Fibroblast of the conjunctiva (primary cell): ENCODE measurements at places on chromosomes 6 and 20.
A peak's percentile ranks its signal among the peaks of the same experiment; 100 is the strongest.

GRCh38 chr6:100962466-100962865 is 81.3 kb upstream of the ASCC3 start:
- DNase-seq: no peak

DNA sequence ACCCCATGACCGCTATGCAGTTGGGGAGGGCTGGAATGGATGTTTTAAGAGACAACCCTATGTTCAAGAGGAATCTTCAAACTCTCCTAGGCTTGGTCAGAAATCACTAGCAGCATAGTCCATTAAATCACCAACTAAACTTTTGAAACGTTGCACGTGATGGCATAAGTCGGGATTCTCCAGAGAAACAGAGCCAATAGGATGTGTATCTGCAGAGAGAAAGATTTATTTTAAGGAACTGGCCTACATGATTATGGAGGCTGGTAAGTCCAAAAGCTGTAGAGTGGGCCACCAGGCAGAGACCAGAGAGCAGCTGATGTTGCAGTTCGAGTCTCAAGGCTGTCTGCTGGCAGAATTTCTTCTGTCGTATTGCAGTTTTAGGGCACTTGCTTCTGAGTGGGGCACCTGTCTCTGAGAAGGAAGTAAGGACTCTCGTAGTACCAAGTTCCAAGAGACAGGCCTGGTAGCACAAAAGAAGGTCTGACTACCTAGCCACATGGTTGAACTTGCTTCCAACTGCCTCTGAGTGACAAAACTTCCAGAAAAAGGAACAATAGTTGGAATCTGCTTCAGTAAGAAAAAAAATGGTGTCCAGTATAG is 11.9 kb upstream of the IFNGR1 start:
- no peak for DNase-seq

GRCh38 chr6:142803032-142803431 is 141.9 kb downstream of the HIVEP2 start:
- no peak for DNase-seq

GRCh38 chr6:139758209-139758611 is 383.8 kb upstream of the CITED2 start:
- DNase-seq: peak; percentile 87

GRCh38 chr6:48754641-48755040 is 643.6 kb upstream of the PTCHD4 start:
- DNase-seq: no peak

GRCh38 chr20:10304471-10305046 is 85.9 kb downstream of the SNAP25 start:
- DNase-seq: no peak

- DNase-seq: no peak
These were observed 11.5 kb downstream of the HLA-DPA1 start for GRCh38 chr6:33061987-33062386.

DNA sequence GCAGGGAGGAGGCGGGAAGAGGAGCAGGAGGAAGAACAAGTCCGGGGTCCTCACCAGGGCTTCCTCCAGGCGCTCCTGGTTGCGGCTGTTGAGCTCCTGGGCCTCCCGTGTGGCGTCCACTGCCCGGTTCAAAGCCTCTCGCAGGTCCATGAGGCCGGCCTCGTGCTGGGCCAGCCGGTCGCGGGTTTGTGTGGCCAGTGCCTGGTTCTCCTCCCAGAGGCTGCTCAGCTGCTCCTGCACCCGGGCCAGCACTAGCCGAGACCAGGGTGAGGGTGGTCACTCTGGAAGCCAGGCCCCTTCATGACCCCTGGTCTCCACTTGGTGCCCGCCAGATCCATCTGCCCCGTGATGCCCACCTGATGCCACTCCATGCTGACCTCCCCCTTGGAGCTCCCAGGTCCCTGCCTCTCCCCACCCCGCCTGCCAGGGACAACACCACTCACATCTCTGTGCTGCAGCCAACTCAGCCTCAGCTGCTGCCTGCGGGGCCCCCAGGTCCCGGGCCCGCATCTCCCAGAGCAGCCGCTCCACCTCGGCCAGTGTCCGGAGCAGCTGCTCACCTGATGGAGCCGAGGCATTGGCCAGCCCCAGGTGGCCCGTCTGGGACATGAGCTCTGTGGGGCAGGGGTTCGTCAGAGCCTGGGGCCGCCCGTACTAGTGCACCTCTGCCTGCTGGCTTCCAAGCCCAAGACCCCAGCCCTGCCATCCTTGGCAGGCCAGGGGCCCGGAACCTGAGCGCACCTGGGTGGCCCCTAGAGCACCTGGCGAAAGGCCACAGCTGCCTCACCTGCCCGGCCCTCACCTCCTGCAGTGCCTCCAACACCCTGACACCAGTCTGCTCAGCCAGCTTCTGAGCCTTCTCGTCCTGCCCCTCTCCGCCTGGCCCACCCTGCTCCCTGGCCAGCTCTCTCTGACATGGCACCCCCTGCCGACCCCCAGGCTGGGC is 15.9 kb downstream of the ADRM1 start:
- no peak for DNase-seq

- DNase-seq: no peak
These were observed 184.7 kb upstream of the HSF2 start for GRCh38 chr6:122214605-122215318.

GRCh38 chr20:17841751-17842215 is 126.8 kb downstream of the SNX5 start:
- peak; percentile 23 for DNase-seq

- DNase-seq: no peak
These were observed 77.9 kb upstream of the MYL9 start for GRCh38 chr20:36463212-36464061.

DNA sequence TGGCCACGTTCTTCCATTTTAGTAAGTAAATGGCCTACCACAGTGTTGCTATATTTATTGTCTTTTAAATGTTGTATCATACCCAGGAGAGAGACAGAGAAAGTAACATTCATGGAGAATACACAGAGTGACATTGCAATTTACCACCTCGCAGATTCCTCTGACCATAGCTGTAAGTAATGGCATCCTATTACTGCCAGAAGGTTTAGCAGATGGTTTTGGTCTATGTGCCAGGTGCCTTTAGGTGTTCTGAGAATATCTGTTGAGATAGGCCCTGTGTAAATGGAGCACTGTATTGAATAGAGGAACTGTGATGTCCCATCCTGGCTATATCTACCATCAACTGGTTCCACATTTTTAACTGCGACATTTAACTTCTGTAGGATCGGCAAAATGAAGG is 559.6 kb downstream of the KIF16B start:
- DNase-seq: no peak

GRCh38 chr6:90241229-90241880 is 55.3 kb downstream of the BACH2 start:
- no peak for DNase-seq

GRCh38 chr6:54609981-54610380 is 236.6 kb upstream of the FAM83B start:
- DNase-seq: no peak

DNA sequence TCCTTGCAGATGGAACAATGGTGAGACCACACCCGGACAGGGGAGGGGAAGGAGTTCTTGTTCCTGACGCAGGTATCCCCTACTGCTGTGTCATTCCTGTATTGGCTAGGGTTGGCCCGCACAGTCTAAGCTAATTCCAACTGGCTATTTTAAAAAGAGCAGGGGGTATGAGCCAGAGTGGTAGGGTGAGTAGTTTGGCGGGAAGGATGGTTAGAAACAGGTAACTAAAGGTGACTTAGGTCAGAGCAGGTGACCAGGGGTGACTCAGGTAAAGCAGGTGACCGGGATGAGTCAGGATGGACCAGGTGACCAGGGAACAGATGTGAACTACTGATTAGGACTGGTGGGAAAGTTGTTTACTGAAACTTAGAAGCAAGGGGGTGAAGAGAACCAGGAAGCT is 58.0 kb downstream of the ZNF292 start:
- DNase-seq: no peak

DNA sequence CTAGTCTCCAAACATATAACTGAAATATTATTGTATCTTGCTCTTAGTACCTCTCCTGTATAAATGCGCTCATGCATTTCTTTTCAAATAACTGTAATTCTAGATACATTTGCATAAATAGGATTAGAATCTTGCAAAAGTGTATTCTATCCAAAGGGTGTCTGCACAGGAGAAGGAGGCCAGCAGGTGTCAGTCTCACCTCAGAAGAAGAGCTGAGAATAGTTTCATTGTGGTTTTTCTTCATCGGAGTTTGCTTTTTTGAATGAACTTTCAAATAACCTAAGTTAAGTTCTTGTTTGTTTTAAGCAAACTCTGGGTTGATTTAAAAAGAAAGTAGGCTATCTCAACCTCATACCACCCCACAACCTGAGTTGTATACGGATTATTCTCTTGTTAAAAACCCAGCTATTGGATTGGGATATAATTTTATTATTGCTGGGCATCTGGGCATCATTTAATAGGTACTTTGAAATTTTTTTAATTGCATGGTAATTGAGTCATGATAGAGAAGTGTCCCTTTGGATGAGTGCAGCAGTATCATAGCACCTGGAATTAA is 125.0 kb upstream of the MLIP start:
- DNase-seq: peak; percentile 61

DNA sequence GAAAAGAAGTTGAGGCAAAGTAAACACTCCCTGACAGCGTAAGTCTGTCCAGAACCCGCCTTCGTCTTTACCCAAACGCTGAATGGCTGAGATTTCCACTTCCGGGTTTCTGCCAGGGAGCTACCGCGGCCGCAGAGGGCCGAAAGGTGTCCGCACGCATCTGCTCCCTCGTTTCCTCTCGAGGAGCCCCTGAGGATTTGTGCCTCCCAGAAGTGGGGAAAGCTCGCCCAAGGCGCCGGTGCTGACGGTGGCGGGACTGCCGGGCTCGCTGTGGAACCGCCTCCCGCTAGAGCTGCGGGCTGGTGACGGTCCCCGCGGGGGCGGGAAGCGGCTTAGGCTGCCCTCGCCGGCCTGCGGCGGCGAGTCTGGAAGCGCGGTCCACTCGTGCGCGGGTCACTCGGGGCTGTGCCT is 1760.2 kb upstream of the DEFB115 start:
- no peak for DNase-seq

GRCh38 chr20:4470375-4470774 is 251.3 kb upstream of the PRND start:
- peak; percentile 61 for DNase-seq

- no peak for DNase-seq
These were observed 14.7 kb downstream of the HTR1B start for GRCh38 chr6:77448546-77448945.

DNA sequence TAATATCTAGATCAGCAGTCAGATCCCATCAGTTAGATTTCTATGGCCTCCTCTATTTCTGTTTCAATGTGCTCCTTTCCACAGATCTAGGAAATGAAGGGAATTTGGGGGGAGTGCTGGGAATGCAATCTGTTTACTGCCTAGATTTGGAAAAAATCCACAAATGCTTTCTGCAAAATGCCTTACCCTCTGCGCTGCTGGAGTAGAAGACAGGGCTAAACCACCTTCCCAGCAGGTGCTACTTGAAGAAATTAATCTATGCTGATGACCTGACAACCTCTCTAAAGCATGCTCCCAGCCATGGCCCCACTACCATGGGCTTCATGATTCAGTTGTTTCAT is 46.2 kb downstream of the LY86 start:
- DNase-seq: no peak

GRCh38 chr6:110217266-110217665 is 37.0 kb downstream of the CDC40 start:
- DNase-seq: no peak

DNA sequence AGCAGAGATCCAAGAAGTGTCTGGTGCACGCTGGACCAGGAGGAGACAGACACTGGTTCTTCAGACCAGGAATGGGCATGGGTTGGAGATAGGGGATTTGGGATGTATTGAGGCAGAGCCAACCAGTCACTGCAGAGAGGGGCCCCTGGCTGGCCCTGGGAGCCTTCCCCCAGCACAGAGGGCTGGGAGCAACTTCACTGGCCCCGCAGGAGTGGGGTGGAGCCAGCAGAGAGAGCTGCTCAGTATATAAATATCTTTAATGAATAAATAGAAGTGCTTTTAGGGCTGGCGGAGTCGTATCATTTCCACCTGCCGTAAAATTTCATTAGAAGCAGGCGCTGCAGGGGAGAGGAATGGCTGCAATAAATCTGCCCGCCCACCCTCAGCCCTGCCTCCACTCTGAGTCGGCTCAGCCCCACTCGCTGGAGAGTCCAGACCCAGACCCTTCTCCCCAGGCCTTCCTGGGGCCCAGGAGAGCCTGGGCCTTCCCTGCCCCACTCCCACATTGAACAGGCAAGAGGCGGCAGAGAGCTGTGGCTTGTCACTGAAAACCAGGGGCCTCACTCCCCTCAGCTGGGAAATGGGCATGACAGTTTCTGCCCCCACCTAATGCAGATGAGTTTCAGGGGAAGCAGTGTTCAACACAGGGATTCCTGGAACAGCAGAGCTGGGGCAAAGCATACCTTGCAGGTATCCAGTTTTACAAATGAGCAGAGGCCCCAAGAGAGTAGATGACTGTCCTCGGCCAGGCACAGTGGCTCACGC is 23.9 kb upstream of the VSTM2L start:
- no peak for DNase-seq

DNA sequence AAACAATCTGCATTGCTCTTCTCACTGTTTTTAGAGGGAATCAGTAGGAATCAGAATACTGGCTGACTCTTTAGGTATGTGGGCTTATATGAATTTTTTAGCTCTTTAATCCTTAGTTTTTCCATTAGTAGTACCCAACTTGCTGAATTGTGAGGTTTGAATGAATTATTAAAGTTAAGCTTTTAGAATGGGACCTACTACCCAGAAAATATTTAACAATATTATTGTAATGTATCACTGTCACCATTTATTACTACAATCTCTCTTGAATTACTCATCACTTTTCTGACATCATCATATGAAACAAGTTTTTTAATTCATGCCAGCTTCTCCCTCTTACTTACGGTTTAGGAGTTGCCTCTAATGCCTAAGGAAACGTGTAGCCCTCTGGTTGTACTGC is 212.7 kb downstream of the BCKDHB start:
- no peak for DNase-seq

DNA sequence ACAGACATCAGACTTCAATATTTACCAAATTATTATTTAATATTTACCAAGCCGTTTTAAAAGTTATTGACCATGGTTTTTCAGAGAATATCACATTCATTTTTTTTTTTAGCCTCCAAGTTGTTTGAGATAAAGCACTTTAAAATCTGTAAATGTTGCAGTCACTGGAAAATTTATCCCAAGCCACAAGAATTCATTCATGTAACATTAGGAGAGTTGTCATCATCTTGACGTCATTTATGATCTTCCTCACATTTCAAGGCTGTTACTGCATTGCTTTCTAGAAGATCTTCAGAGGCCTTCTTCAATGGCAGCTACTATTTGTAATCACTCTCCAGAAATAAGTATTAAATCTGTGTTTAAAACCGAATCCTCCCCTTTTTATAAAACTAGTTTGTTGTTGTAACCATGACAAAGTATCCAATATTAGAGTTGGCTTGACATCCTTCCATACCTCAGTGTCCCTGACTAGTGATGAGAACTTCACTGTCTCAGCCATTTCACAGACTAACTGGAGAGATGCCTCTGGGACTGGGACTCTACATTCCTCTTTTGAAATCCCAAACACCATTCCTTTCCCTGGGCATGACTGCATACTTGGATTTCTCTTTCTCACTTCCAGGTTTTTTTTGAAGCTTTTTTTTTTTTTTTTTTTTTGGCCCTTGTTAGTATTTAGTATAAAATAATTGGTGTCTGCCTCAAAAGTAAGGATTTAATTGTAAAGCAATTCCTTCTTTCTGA is 100.1 kb downstream of the ZFAND3 start:
- DNase-seq: no peak

- no peak for DNase-seq
These were observed 6.8 kb downstream of the PMEPA1 start for GRCh38 chr20:57703013-57703412.

- DNase-seq: no peak
These were observed 8.2 kb downstream of the ADISSP start for GRCh38 chr20:3759316-3759823.

GRCh38 chr6:6466967-6467761 is 121.4 kb upstream of the LY86 start:
- DNase-seq: no peak

- no peak for DNase-seq
These were observed 65.8 kb upstream of the CD93 start for GRCh38 chr20:23151885-23152284.
